ENCODE measurements at places on chromosomes 12 and 14.
A peak's percentile ranks its signal among the peaks of the same experiment; 100 is the strongest.

- no peak for DNase-seq
These were observed 6.5 kb downstream of the WNT5B start for GRCh38 chr12:1635301-1636095.

DNA sequence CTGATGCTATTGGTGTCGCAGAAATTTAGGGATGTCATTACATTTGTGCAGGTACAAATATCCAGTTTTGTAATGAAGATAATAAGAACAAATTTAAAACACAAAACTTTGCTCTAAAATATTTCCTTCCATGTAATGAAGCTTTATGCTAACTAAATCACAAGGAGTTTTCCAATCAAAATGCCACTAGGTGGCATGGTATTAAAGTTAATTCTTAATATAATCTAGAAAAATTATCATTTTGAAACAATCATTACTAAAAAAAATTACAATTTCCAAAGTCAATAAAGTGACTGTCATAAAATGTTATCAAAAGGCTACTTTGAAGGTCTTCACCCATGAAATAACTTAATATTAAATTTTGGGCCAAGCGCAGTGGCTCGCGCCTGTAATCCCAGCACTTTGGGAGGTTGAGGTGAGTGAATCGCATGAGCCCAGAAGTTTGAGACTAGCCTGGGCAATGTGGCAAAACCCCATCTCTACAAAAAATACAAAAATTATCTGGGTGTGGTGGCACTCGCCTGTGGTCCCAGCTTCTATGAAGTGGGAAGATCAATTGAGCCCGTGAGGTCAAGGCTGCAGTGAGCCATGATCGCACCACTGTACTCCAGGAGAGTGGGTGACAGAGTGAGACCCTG lies 77.4 kb downstream of the KIF21A start:
- DNase-seq: no peak

DNA sequence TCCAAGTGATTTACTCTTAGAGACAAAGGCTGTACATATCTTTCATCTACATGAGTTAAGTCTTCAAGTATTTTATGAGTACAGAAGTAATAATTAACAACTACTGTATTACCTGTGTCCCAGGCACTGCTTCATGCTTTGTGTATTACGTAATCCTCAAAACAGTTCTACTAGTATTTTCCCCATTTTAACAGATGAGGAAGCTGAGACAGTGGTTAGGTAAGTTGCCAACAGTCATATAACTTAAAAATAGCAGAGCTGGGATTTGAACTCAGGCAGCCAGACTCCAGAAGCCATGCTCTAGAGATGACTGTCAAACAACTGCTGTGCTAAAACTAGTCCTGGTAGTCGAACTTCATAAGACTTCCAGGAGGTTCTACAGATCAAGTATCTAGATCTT lies 10.7 kb downstream of the TRMT5 start:
- DNase-seq: no peak

DNA sequence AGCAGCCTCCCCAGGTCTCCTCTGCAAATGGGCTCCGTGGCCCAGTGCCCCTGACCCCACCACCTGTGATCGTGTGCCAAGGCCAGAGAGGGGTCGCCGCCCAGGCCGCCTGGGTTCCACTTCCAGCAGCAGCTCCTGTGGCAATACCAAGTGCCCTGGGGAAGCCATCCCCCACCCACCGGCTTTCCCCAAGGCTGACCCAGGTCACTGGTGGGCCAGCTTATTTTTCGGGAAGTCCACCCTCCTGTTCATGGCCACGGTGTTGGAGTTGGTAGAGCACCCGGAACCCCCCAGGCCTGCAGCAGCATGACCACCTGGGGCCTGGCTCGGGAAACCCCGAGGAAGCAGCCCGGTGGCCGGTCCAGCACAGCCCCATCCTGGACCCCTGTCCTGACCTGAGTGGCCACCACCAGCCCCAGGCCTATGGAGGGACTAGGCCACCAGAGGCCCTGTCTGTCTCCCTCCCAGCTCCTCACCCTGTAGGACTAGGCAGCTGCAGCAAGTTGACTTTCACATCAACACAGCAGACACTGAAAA lies 40.8 kb upstream of the OASL start:
- no peak for DNase-seq

- DNase-seq: peak; percentile 29
These were observed 16.3 kb upstream of the NFYB start for GRCh38 chr12:104154286-104154685.

- DNase-seq: no peak
These were observed 7.9 kb upstream of the WASHC3 start for GRCh38 chr12:102069707-102070106.

- no peak for DNase-seq
These were observed 537.3 kb downstream of the TMTC2 start for GRCh38 chr12:83224012-83224411.

DNA sequence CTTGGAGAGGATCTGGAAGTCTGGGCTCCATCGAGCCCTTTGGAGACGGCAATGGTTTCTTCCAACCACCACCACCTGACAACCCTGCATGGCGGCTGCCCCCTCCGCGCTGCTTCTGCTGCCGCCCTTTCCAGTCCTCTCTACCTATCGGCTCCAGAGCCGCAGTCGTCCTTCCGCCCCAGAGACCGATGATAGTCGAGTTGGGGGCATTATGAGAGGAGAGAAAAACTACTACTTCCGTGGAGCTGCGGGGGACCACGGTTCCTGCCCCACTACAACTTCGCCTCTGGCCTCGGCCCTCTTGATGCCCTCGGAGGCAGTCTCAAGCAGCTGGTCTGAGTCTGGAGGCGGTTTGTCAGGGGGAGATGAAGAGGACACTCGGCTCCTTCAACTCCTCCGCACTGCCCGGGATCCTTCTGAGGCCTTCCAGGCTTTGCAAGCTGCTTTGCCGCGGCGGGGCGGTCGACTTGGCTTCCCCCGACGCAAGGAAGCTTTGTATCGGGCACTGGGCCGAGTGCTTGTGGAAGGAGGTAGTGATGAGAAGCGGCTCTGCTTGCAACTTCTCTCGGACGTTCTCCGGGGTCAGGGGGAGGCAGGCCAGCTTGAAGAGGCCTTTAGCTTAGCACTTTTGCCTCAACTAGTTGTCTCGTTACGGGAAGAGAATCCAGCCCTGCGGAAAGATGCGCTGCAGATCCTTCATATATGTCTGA lies 499 bp downstream of the TOGARAM1 start:
- no peak for DNase-seq

DNA sequence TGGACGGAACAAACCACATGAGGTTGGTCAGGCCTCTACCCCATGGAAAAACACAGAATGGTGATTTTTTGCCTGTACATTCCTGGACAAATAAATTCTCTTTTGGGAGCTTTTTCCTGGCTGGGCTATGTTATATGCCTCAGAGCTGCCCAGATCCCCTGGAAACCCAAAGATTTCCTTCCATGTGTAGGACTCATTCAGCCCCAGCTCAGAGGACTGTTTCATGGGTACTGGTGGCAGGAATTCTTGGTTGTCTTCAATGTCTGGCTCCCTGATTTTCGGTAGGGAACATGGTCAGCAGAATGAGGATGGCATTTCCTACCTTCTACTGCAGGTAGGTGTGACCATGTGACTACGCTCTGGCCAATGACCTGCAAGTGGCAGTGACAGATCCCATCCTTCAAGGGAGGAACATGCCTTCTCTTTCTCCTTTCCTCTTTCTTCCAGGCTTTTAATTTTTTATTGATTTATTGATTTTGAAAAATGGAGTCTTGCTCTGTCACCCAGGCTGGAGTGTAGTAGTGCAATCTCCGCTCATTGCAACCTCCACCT lies 15.4 kb upstream of the P2RX7 start:
- DNase-seq: no peak

DNA sequence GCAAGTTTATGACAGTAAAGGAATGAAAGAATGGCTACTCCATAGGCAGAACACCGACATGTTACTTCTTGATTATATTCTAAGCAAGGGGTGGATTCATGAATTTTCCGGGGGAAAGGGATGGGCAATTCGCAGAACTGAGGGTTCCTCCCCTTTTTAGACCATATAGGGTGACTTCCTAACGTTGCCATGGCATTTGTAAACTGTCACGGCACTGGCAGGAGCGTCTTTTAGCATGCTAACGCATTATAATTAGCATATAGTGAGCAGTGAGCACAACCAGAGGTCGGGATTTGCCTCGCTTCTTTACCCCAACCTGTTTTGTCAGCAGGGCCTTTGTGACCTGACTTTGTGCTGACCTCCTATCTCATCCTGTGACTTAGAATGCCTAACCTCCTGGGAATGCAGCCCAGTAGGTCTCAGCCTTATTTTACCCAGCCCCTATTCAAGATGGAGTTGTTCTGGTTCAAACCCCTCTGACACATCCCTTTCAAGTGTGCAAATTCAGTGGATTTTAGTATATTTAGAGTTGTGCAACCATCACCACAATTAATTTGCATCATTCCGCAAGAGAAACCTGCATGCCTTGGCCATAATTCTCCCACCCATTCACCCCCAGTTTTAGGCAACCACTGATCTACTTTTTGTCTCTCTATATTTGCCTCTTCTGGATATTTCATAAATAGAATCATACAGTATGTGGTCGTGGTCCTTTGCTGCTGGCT lies 27.4 kb downstream of the PALS1 start:
- no peak for DNase-seq

DNA sequence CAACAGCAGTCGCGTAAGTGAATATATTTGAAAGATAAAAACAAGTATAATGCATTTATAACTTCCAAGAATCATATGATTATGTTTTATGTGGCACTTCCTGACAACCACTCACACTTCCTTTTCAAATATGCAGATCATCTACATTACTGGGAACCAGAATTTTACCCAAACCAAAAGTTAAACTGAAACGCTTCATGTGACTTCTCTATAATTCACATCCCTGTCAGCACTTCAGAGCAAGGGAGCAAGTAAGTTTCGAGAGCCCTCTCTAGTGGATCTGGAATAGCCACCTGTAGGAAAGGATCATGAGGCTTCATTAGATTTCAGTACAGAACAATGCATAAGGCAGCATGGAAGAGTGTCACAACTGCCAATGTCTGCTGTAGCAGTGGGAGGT lies 13.7 kb upstream of the ALX1 start:
- no peak for DNase-seq

DNA sequence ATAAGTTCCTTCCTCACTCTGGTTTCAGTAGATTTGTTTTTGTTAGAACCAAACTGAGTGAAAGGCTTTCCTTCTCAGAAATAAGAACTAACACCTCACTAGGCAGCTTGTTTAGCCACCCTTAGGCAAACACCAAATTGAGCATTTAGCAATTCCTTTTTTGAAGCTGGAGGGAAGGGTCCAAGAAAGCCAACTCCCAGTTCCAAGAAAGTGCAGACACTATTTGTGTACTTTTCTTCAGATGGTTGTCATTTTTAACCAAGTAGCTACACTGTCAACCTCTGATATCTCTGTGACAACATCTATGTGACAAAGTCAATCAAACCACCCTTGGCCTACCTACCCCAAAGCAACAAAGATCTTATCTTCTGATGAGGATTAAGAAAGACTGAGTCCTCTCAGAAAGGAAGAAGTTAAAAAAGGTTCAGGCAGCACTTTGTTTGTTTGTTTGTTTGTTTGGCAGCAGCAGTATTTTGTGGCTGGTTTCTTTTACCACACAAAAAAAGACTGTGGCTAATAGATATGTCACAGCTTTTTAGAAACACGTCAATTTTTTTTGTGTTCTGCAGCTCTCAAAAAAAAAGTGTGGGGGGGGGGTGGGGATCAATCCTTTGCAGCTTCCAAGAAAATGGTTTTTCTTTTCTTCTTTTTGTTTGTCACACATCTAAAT lies 203.8 kb downstream of the CRADD start:
- DNase-seq: no peak

GRCh38 chr12:69389831-69390230 lies 30.3 kb downstream of the YEATS4 start:
- DNase-seq: no peak

DNA sequence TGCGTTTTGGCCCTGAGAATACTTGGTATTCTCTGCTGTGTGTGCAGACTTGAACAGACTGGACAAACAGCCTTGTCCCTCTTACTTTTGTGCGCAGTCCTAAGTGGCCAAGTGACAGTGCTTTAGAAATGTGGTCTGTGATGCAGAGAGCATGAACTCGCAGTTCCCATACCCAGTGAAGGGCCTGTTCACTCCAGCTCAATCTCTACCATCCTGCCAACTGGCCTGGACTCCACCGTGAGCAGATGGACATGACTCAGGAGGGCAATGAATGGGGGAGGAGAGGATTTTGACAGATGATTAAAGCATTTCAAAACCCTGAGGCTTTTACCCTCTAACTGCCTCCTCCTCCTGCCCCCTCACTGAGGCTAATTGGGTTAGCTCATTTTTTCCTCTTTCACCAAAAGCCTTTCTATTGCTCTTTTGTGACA lies 62.5 kb upstream of the PYGL start:
- no peak for DNase-seq

- DNase-seq: no peak
These were observed 48.7 kb downstream of the LRIG3 start for GRCh38 chr12:58871556-58871955.

- DNase-seq: no peak
These were observed 32.0 kb downstream of the ANAPC7 start for GRCh38 chr12:110371408-110372055.

- no peak for DNase-seq
These were observed 30.4 kb downstream of the FBXO34 start for GRCh38 chr14:55301437-55302121.

DNA sequence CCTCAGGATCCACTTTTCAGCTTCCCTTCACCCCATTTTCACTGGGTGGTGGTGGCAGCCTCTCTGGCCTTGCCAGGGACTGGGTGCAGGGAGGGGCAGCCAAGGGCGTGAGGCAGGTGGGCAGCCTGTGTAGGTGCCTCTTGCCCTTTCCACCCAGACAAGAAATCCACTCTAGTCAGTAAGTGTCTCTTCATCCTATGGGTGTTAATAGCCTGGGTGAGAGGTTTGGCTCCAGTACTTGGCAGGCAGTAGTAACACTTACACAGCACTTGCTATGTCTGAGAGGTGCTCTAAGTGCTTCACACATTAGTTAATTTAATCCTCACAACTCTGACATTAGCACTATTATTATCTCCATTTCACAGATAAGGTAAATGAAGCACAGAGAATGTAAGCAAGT lies 171.9 kb downstream of the EMP1 start:
- DNase-seq: no peak

DNA sequence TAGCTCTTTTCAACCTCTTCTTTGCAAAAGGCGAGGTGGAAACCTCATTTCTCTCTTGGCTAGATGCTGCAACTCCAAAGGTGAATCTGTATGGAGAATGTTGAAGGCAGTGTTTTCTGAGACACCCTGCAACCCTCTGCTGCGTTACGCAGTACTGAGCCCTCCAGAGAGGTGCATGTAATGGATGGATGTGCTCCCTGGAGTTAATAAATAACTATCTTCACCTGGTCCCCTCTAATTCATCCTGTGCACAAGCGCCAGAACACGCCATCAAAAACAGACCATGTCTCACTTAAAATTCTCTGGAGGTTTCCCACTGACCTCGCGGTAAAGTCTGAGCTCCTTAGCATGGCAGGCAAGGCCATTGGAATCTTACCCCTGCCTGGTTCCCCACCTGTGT lies 234.4 kb upstream of the PWP1 start:
- DNase-seq: no peak

- DNase-seq: no peak
These were observed 7.4 kb upstream of the LLPH start for GRCh38 chr12:66137937-66138336.

DNA sequence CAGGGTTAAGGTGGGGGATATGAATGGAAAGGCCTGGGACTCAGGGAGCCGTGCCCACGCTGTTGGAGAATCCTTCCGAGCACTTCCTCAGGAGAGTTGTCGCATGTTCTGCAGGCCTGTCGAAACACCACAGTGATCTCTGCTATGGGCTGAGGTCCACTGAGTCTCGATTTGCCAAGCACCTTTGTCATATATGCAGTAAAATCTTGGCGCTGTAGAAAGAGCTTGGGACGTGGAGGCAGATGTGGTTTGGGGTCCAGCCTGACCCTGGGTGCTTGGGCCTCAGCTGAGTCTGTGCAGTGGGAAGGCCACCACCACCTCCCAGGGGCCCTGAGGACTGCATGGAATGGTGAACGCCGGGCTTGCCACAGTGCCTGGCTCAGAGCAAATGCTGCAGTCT lies 32.9 kb downstream of the C14orf132 start:
- no peak for DNase-seq

Data from PC-9 (cell line).